ENCODE measurements at places on chromosomes 7 and 10.

GRCh38 chr10:31963589-31963980, 35.0 kb upstream of the ARHGAP12 start:
- DNase-seq: no peak

DNA sequence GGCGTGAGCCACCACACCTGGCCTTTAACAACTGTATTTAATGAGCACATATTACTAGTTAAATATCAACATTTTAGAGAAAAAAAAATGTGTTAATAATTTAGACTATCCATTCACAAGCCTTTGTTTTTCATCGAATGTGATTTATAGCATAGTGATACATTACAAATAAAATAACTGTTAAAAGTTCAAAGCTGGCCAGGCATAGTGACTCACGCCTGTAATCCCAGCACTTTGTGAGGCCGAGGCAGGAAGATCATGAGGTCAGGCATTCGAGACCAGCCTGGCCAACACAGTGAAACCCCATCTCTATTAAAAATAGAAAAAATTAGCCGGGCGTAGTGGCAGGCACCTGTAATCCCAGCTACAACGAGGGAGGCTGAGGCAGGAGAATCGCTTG, 72.7 kb downstream of the HACD1 start:
- DNase-seq: no peak

DNA sequence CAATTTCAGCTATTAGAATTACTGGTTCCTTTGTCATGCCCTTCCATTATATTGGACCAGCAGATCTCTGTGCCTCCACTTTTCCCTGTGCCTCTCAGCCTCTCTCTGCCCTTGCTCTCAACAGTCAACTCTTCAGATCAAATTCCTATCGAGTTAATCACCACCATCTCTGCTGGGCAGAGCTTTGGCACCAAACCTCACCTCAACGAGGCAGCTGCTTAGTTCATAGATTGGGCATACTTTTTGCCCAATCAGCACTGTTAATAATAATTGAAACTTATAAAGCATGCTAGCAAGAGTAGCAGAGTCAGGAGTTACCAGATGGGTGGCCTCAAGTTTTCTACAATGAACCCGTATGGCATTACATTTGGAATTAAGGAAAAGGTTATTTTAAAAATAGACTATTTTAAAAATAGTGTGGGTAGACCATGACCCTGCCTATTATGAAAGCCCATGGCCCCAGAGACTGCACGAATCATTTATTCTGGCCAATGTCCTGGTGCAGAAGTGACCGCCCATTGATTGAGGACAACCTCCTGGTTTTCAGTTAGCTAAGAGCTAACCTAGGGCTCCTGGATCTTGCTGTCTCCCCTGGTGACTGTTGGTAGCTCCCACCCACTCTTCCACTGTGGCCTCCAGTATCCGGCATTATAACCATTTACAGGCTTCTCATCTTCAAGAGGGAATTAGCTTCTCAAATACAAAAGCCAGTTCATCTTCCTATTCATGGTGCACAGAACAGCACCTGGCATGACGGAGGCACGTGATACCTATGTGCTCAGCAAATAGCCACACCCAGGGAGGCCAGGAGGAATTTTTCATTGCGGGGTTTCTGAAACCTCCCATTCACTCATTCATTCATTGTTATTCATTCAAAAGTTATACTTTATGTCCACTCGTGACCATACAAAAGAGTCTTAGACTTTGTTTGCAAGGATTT, 265.4 kb downstream of the INHBA start:
- no peak for DNase-seq

- DNase-seq: no peak
Observed at GRCh38 chr7:13742811-13743210, 246.7 kb downstream of the ETV1 start.

GRCh38 chr10:57993302-57993701, 274.4 kb downstream of the IPMK start:
- no peak for DNase-seq

DNA sequence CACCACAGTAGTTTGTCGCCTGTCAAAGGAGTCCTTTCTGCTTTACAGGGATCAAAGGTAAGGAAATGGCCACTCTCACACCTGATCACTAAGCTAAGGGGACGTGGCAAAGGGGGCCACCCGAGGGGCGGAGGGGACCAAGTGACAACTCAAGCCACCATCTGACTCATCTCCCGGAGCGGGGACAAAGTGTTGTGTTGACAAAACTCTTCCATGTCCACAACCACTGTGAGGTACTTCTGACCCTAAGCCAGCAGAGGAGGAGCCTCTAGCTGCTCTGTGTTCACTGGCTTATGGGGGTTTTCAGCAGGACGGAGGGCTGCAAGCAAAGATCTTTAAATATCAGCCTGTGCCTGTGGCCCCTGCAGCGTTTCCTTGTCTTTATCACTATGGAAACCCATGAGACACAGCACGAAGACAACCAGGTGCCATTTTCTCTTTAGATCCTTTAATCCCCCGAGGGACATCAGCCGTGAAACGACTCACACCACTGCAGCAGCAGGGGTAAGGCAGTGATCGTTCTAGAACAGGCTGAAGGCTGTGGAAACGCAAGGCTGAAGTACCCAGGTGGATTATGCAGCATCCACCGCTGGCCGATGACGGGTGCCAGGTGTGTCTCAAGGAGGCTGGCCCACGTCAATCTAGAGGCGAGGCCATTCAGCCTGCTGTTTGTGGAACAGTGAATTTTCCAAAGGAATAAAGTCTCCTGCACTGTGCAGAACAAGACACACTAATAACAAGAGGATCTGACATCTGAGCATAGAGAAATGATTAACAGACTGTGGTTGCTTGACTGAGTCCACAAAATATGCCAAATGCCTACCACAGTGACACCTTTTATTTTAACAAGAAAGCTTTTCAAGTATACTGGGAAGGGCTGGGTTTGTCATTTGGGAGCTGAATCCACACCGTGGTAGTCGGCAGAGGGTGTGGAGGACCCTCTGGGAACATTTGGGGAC, 26.6 kb upstream of the DDC start:
- no peak for DNase-seq

- DNase-seq: no peak
Observed at GRCh38 chr10:105044902-105045301, 403.8 kb downstream of the SORCS3 start.

DNA sequence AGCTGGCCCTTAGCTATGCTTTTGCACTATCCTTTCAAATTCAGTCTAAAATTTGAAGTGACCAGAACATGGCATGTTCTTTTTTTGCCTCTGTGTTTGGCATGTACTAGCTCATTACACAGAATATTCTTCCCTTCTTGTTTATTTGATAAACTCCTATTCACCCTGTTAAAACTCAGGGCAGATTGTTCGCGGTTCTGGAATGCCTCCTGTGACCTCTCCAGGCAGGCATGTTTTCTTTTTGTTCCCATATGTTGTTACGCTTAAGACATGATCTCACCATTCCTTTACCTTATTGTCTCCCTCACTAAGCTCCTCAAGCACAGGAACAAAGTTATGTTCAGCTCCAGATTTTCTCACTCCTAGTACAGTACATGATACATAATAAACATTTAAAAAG, 181.7 kb downstream of the CCSER2 start:
- DNase-seq: peak; percentile 13

DNA sequence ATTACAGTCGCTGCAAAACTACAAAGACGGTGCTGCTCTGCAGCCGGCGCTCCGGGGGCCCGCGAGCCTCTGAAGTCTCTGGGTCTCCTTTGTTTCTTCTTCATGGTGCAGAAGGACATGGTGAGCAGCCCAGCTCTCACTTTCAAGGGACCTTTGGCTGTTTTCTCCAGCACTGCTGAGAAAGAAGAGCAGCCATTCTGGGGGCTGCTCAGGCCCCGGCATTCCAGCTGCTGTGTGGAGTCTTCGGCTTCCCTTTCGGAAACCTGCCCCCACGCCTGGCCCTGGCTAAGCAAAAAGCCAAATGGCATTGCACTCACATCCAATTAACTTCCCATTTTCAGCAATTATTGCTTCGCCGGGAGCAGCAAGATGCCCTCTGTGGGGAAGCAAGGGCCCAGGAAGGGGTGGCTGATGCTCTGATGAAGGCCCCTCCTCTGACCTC, 555.7 kb downstream of the PTPRN2 start:
- no peak for DNase-seq

DNA sequence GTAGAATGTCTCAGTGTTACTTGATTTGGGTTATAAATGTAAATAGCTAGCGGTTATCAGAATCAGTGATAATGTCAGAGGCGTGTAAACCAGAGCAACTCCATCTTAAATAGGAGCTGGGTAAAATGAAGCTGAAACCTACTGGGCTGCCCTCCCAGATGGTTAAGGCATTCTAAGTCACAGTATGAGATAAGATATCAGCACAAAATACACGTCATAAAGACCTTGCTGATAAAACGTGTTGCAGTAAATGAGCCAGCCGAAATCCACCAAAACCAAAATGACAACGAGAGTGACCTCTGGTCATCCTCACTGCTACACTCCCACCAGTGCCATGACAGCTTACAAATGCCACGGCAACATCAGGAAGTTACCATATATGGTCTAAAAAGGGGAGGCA, 172.3 kb downstream of the CHRM2 start:
- no peak for DNase-seq

DNA sequence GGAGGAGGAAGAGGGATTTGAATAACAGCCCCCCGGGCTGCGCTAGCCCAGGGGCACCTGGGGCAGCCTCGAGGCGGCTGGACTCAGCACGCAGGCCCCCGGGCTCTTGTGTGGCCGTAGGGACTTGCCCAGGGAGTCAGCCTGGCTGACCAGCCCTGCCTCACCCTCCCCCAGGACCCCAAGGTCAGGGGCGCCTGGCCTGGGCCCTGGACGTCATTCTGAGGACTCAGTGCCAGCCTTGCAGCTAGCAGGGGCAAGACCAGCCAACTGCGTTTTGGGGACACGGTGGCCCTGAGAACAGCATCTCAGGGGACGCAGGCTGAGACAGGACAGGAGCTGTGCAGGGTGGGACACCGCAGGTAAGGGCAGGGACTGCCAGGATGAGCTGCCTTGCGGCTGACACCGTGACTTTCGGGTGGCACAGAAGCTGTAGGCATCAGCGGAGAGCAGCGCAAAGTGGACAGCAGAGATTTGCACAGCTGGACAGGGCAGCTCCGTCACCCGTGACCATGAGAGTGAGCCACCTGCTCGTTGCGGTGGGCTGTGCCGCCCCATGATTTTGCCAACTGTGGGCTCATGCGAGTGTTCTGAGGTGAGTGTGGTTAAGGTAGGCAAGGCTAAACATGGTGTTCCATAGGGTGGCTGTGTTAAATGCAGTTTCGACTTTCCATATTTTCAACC, 48.1 kb upstream of the UBE3C start:
- DNase-seq: no peak

GRCh38 chr10:63128443-63128842, 4.7 kb upstream of the NRBF2 start:
- no peak for DNase-seq

- DNase-seq: peak; percentile 0
Observed at GRCh38 chr7:136303162-136303561, 326.0 kb upstream of the MTPN start.

DNA sequence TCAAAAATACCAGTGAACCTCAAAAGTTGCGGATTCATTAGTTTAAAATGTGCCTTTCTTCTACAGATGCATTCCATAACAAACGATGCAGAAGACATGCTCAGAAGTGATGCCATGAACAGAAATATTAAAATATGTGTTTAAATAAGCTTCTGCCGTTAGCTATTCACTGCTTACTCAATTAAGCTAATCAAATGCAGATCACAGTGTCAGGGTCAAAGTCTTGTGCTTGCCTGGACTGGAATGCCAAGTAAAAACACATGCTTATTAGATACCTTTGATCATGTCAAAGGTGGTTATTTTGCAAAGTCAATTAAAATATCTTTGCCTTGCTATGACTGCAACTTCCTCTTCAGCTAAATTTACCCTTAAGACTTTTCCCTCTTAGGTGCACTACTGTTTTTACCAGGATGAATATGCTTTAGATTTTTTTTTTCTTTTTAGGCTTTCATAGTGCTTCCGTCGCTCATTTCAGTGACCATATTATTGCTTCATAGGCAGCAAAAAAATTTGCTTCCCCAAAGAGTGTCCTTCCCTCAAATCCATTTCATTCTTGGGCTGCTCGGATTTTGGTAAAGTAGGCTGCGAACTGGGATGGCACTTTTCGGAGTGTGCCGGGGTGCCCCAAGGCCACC, 905 bp downstream of the ASB13 start:
- peak; percentile 65 for DNase-seq

DNA sequence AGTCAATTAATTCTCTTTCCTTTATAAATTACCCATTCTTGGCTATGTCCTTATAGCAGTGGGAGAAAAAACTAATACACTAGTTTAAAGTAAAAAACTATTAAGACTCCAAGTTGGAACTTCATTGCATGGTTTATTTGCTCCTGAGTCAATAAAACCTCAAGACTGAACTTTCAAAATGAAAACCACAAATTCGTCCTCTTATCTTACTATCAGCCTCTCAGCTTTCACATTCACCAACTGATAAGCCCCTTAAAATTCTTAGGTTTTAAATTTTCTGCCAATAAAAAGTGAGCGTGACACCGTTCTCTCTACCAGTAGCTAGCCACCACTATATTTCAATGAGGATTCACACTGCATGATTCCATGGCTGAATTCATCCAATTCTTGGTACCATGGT, 346.4 kb upstream of the NPSR1 start:
- DNase-seq: no peak

- no peak for DNase-seq
Observed at GRCh38 chr10:593421-593820, 96.0 kb downstream of the DIP2C start.

GRCh38 chr7:69772718-69773436, 174.6 kb downstream of the AUTS2 start:
- no peak for DNase-seq

DNA sequence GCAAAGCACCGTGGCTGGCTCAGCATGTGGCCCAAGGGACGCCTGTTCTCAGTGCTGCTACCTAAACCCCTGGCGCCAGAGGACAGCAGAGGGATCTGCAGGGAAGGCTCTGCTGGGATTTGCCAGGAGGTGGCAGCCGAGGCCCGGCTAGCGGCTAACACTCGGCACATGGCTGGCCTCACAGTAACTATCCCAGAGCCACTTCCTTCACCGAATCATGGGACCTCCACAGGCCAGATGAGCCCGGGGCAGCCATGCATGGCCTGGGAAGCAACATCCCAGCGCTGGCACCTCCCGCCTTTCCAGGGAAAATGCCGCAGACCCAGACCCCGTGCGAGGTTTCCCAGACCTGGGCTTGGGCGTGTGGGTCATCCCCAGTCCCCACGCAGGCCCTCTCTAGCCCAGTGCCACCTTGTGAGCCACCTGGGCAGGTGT, 36.4 kb downstream of the DPYSL4 start:
- peak; percentile 31 for DNase-seq

DNA sequence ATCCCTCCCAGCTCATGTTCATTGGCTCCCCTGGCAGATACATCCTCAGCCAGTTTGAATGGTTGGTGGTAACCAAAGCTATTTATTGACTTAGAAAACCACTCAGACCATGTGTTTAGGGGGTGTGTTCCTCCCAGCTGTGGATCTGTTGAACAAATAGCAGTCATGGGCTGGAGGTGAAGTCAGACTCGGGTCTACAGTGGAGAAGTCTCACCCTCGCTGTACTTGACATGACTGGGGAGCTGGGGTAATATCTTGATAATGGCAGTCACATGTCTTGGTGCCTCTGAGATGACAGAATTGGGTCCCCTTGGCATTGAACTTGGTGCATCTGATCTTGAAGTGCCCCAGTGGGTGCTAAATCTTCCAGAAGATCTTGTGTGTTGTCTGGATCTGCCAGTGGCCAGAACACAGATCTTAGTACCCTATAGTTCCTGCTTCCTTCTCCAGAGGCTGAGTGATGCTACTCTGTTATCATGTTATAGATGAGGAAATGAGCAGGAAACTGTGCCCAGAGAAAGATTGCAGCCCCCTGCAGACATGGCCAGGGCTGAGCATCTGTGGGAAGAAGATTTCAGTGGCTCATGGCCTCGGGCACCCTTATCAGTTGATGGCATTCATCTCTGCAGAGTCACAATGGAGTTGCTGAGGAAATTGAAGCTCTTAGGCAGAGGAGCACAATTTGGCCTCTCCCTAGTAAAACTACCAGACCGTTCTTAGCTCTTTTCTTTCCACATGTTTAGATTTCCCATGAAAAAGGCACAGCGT, 50.4 kb downstream of the ADRA2A start:
- no peak for DNase-seq
